Thoracic aorta (tissue), 2 donors: ENCODE measurements at places on chromosomes 7 and 10.
A peak's percentile ranks its signal among the peaks of the same experiment; 100 is the strongest.

DNA sequence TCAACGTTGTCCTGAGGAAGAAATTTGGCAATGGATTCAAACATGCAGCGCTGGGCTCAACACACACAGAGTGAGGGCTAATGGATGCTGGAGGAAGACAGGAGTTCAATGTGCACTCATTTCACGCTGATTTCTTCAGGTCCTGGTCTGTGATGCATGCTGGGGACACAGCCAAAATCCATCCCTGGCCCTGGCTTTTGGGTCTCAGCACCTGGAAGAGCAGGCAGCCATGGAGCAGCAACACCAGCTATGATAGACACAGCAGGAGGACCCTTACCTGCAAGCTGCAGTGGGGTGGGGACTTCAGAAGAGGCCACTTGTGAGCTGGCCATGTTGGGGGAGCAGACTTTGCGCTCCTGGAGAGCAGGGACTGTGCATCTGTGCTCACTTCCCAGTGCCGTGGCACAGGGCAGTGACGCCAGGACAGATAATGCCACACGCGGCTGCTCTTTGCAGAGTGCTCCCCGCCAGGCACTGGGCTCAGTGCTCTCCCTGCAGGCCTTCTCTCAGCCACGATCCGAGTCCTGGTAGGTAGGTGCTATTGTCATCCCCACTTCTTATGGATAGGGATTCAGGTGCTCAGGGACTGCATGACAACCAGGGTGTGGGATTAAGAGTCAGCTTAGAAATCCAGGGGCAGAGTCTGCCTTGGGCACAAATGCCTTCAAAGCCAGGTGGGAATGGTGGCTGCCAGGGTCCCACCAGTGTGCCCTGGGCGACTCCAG, 138.8 kb upstream of the UNC5B start:
- DNase-seq: no peak

GRCh38 chr7:128381161-128381821, 19.8 kb upstream of the PRRT4 start:
- no peak for DNase-seq

DNA sequence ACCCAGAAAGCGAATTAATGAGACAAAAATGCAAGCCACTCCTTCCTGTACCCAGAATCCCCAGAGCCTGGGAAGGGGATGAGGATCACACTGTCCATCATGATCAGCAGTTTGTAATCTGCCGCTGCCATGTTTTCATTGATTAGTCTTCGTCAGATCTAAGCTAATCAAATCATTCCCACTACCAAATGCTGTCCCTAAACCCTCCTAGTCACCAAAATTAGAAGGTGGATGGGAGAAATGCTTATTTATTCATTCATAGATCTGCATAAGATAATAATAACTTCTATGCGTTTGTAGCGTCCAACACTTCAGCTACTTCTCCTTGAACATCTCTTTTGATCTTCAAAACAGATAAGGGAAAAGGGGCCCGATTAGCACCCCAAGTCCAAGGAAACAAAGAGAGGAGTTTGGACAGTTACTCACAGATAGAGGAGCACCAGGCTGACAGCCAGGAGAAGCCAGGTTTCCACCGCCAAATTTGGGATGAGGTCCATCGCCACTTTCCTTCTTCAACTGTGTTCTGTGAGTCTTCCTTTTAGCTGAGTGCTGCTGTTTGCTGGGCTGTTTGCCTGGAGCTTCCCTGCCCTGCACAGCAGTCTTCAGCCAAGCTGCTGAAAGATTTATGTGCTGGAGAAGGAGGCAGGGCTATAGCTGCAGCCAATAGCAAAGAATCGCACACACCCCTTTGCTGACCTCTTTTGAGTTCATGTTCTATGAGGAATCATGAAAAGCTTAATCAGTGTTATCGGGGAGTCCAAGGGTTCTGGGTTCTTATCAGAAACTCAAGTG, at the start of gene CYP3A5:
Gene CYP3A5 (minus strand): TSS at position 597 of the 792 bp plus-strand sequence. CDS start 100 bp downstream, at position 497.
- DNase-seq: no peak

- DNase-seq: no peak
Observed at GRCh38 chr10:123558651-123559050, 107.5 kb upstream of the GPR26 start.

DNA sequence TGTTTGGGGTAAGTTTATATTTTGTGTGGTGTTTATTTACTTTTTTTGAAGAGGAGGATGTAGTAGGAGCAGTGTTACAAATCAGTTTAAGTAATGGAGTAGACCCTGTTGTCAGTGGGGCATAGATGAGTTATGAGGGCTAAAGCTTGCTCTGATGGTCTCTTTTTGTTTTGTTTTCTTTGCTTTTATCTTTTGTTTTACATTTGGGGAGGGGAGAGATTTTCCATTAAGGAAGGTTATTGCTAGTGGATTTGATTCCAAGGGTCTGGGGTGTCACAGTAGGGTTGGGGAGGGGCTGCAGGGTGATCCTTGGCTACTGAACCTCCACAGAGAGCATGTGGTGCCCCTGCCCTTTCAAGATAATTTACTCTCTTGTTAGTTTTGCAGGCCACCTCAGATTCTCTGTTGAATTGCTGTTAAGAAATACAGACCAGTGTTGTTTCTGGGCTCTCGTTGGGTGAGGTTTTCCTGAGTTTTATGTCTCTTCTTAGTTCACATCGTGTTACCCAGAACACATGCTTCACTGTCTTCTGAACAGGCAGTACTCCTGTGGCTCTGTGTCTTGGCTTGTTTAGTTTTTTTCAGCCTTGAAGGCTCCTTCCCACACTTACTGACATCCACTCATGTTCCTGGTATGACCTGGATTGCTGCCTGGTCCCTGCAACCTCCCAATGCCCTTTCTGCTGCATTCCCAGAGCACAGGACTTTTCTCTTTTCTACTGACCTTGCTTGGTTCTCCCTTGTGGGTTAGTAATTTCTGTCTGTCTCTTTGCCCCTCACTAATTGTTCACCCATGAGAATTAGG, 4.2 kb downstream of the KIFBP start:
- peak; percentile 30 for DNase-seq

- no peak for DNase-seq
Observed at GRCh38 chr7:30896036-30896435, 15.6 kb upstream of the AQP1 start.
